Pericardium fibroblast (primary cell): ENCODE measurements at places on chromosomes 2 and 18. TPM values are rescaled to one million over a fixed set of nuclear protein-coding genes. Genes with fewer than 3 reads are reported as not detected.

The ERBB4 gene
- not detected in 2 replicates for total RNA-seq

The C1D gene
- 15.6 and 30.8 TPM in 2 replicates for total RNA-seq

The ATP6V1B1 gene
- 0.51 and 0.93 TPM in 2 replicates for total RNA-seq

The CCDC88A gene
- 16.2 and 17.0 TPM in 2 replicates for total RNA-seq

The IL1F10 gene
- not detected in 2 replicates for total RNA-seq

The MXD1 gene
- total RNA-seq = 4.8 and 6.0 TPM in 2 replicates

The SCN3A gene
- total RNA-seq = not detected in 2 replicates

The CFC1 gene
- not detected in 2 replicates for total RNA-seq

The PLCL1 gene
- total RNA-seq = 5.8 and 5.9 TPM in 2 replicates

The NCKAP5 gene
- 0.09 and 0.12 TPM in 2 replicates for total RNA-seq

The CIB4 gene
- total RNA-seq = not detected in 2 replicates

The CREG2 gene
- 3.3 TPM in 1 of 2 replicates, not detected in the other for total RNA-seq

The SNTG2 gene
- not detected in 2 replicates for total RNA-seq

The MGAT4A gene
- total RNA-seq = 0.12 and 0.68 TPM in 2 replicates

The BOK gene
- 39.5 and 79.9 TPM in 2 replicates for total RNA-seq

The G6PC2 gene
- total RNA-seq = not detected in 2 replicates

The RBM45 gene
- total RNA-seq = 9.1 and 11.1 TPM in 2 replicates
